Ovary (tissue), 10 donors: ENCODE measurements at places on chromosomes 3 and 15.

- no peak overlapping the region for H3K4me3 ChIP-seq
- H3K36me3 ChIP-seq = no peaks in the 10 kb centered on the region
- H3K27ac ChIP-seq = no peak overlapping the region
- no peak for DNase-seq
- H3K4me1 ChIP-seq = no peaks in the 10 kb centered on the region
These were observed 101.5 kb downstream of the FBXL22 start for GRCh38 chr15:63698692-63699091.

DNA sequence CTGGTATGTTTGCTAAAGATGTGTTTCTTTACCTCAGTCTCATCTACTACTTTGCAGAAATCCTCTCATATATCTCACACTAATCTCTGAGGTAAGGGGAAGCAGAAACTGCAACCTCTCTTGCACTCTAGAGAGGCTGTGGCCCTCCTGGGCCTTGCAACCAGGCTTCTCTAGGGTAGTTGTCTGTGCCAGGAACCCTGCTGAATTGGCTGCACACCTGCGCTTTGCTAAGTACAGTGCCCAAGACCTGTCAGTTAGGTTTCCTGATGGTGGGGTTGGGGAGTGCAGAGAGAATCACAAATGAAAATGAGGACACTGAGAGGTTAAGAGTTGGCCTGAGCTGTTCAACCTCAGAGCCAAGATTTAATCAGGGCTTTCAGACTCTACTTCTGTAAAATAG is 117.2 kb upstream of the PLXNA1 start:
- no peaks in the 10 kb centered on the region for H3K27me3 ChIP-seq
- H3K27ac ChIP-seq = no peak overlapping the region
- DNase-seq = no peak
- H3K4me1 ChIP-seq = no peaks in the 10 kb centered on the region
- H3K36me3 ChIP-seq = no peaks in the 10 kb centered on the region
- no peak overlapping the region for H3K4me3 ChIP-seq

DNA sequence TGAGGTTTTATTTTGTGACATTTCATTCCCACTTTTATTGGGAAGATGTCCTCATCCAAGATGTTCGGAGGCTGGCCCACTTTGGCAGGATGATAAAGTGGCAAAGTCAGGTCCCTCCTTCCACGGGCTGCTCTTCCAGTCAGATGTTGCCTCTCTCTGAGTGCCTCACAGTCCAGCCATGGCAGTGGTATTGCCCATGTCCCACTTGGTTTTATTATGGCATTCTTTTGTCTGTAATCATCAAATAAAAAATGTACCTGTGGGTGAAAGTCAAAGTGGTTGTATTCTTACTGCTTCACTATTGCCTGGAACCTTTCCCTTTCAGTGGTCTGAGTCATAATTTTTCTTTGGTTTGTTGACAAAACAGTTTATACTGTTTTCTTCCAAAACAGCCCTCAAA is 20.2 kb downstream of the ARNT2 start:
- H3K4me1 ChIP-seq = no peaks in the 10 kb centered on the region
- no peaks in the 10 kb centered on the region for H3K27me3 ChIP-seq
- no peak for DNase-seq
- H3K36me3 ChIP-seq = no peaks in the 10 kb centered on the region

DNA sequence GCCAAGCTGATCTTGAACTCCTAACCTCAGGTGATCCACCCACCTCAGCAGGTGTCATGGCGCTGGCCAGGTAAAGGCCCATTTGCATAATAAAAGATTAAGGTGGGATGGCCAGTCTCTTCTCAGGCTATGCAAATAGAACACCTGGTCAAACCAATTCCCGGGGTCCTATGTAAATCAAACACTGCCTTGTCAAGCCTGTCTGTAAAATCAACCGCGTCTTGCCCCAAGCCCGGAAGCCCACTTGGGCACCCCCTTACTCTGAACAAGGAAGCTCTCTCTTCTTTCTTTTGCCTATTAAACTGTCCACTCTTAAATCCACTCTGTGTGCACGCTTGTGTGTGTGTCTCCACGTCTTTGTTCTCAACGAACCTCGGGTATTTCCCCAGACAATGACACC is 13.0 kb upstream of the POC1A start:
- H3K27me3 ChIP-seq = no peaks in the 10 kb centered on the region
- H3K27ac ChIP-seq = no peak overlapping the region
- DNase-seq = no peak
- no peaks in the 10 kb centered on the region for H3K36me3 ChIP-seq
- H3K4me3 ChIP-seq = no peak overlapping the region

GRCh38 chr15:31457161-31457560 is 130.5 kb downstream of the KLF13 start:
- DNase-seq = no peak
- no peak overlapping the region for H3K4me3 ChIP-seq
- no peak overlapping the region for H3K27ac ChIP-seq
- no peaks in the 10 kb centered on the region for H3K4me1 ChIP-seq

DNA sequence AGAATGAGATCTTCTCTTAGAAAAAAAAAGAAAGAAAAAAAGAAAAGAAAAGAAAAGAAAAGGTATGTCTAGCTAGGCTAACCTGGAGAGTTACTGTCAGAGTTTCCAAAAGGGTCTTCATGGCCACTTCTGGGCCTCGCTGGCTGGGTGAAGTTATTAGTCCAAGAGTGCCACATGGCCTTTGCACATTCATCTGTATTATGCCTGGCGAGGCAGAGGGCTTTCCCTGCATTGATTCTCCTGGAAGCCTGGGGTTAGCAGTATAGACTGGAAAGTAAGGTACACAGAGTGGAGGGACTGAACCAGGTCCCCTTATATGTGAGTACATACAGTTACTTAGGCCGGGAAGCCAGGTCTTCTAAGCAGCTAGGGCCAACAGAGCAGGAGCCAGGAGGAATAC is 54.8 kb upstream of the CGNL1 start:
- no peaks in the 10 kb centered on the region for H3K36me3 ChIP-seq
- no peaks in the 10 kb centered on the region for H3K4me1 ChIP-seq
- H3K27ac ChIP-seq = no peak overlapping the region
- no peak overlapping the region for H3K4me3 ChIP-seq

- H3K27ac ChIP-seq = no peak overlapping the region
- no peak overlapping the region for H3K4me3 ChIP-seq
- no peak for DNase-seq
These were observed 8.3 kb upstream of the PIGZ start for GRCh38 chr3:196976941-196977340.

GRCh38 chr3:152232001-152232400 is 36.7 kb upstream of the MBNL1 start:
- no peak for DNase-seq
- H3K27me3 ChIP-seq = no peaks in the 10 kb centered on the region
- H3K4me3 ChIP-seq = no peak overlapping the region
- H3K27ac ChIP-seq = no peak overlapping the region

GRCh38 chr15:97504031-97504792 is 456.3 kb upstream of the ARRDC4 start:
- H3K4me1 ChIP-seq = no peaks in the 10 kb centered on the region
- H3K27ac ChIP-seq = no peak overlapping the region
- no peaks in the 10 kb centered on the region for H3K36me3 ChIP-seq
- no peak overlapping the region for H3K4me3 ChIP-seq
- no peaks in the 10 kb centered on the region for H3K27me3 ChIP-seq

- H3K36me3 ChIP-seq = no peaks in the 10 kb centered on the region
- H3K27ac ChIP-seq = no peak overlapping the region
- no peak overlapping the region for H3K4me3 ChIP-seq
These were observed 8.9 kb downstream of the ABI3BP start for GRCh38 chr3:100984308-100984707.

DNA sequence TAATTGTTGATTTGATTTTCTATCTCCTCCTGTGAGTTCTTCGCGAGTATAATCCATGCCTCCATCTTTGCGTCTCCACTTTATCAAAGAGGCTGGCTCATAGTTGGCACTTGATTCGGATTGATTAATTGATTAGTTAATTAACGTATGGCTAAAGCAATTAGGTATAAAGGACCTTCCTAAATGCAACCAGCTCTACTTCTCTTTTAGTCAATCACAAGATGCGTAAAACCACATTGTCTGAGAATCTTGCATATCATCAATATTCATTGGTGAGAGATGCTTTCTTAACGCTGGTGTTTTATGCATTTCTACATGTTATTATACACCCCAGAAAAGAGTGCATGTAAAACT is 56.4 kb upstream of the NR2F2 start:
- peaks cover 2% of the 10 kb centered on the region for H3K4me1 ChIP-seq
- no peak for DNase-seq
- no peaks in the 10 kb centered on the region for H3K27me3 ChIP-seq
- H3K36me3 ChIP-seq = no peaks in the 10 kb centered on the region
- H3K27ac ChIP-seq = no peak overlapping the region

DNA sequence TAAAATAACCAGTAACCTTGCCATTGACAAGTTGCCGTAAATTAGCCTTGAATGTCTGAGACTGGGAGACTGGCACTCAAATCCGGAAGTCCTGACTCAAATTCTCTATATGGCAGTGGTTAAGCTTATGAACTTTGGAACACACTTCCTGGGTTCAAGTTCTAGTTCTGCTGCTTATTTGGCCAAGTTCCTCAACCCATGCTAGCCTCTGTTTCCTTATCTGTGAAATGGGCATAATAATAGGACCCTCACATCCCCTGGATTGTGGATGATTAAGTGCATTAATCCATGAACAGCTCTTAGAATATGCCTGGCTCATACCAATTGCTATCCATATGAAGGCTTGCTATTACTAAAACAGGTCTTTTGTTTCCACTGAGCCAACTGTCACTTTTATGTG is 311.5 kb downstream of the EDEM1 start:
- no peaks in the 10 kb centered on the region for H3K4me1 ChIP-seq
- H3K27ac ChIP-seq = no peak overlapping the region
- no peak overlapping the region for H3K4me3 ChIP-seq
- H3K36me3 ChIP-seq = no peaks in the 10 kb centered on the region
- no peaks in the 10 kb centered on the region for H3K27me3 ChIP-seq
